ENCODE measurements at places on chromosomes 7 and 10. TPM values are rescaled to one million over a fixed set of nuclear protein-coding genes. Genes with fewer than 3 reads are reported as not detected.

Gene RASA4B
- 0.89 TPM for total RNA-seq

Gene FOXK1
- 33.6 TPM for total RNA-seq

Gene EFCAB10
- total RNA-seq = not detected

Gene AKR1C4
- total RNA-seq = not detected

Gene PRSS37
- total RNA-seq = not detected

Gene ERLIN1
- 60.5 TPM for total RNA-seq

Gene SEMA3E
- total RNA-seq = 2.0 TPM

Gene FAM200A
- total RNA-seq = 6.9 TPM

Gene PIK3CG
- not detected for total RNA-seq

Gene SPDYE1
- not detected for total RNA-seq

Gene FLNC
- total RNA-seq = 286 TPM

Gene TAS2R41
- not detected for total RNA-seq

Gene HOXA11
- 12.4 TPM for total RNA-seq

Gene ARMC3
- not detected for total RNA-seq

Gene GALNT17
- total RNA-seq = under 0.01 TPM

Gene OR6B1
- total RNA-seq = not detected

Gene BET1
- 66.6 TPM for total RNA-seq

Gene PTPN20
- total RNA-seq = 1.2 TPM

Gene FOXI2
- total RNA-seq = not detected

Gene TRIM24
- 5.2 TPM for total RNA-seq

Gene MDH2
- 42.7 TPM for total RNA-seq

Gene CYP3A5
- 4.8 TPM for total RNA-seq

Gene IDI2
- not detected for total RNA-seq

Measured in uterine smooth muscle cell (primary cell).